ENCODE measurements at places on chromosomes 16 and 17. TPM values are rescaled to one million over a fixed set of nuclear protein-coding genes. Genes with fewer than 3 reads are reported as not detected.

PIK3R5 gene
- total RNA-seq, result 0.07 TPM

CEP112 gene
- 9.6 TPM for total RNA-seq

PHLPP2 gene
- total RNA-seq, result 9.0 TPM

NAT9 gene
- 31.0 TPM for total RNA-seq

TSPOAP1 gene
- total RNA-seq, result not detected

ORC6 gene
- total RNA-seq, result 88.2 TPM

KIF2B gene
- total RNA-seq, result not detected

GRCh38 chr16:47387026-47387734 lies 73.7 kb downstream of the ITFG1 start:
- no peak for DNase-seq

- DNase-seq, result peak; percentile 39
Measured at GRCh38 chr17:44438636-44439035, 49.2 kb upstream of the ITGA2B start.

- DNase-seq, result no peak
Measured at GRCh38 chr16:85844786-85845185, 45.3 kb downstream of the COX4I1 start.

DNA sequence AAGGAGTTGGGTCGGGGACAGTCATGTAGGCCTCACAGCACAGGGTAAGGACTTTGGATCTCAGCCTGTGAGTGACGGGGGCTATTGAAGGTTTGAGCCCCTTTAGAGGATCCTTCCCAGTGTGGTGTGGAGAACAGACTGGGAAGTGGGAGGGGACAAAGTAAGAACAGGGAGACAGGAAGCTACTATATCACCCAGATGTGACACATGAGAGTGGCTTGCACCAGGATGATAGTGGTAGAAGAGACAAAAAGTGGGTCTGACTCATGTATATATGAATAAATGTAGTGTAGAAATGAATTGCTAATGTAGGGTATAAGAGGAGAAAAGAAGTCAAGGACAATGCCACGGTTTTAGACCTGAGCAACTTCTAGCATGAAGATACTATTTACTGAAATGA lies 4.5 kb downstream of the NUP93 start:
- DNase-seq, result no peak

- DNase-seq, result no peak
Measured at GRCh38 chr16:73951481-73951880, 345.1 kb upstream of the PSMD7 start.

- DNase-seq, result no peak
Measured at GRCh38 chr17:77132411-77133086, 8.2 kb upstream of the SEC14L1 start.

GRCh38 chr17:53724726-53725125 lies 98.0 kb upstream of the KIF2B start:
- DNase-seq, result no peak

DNA sequence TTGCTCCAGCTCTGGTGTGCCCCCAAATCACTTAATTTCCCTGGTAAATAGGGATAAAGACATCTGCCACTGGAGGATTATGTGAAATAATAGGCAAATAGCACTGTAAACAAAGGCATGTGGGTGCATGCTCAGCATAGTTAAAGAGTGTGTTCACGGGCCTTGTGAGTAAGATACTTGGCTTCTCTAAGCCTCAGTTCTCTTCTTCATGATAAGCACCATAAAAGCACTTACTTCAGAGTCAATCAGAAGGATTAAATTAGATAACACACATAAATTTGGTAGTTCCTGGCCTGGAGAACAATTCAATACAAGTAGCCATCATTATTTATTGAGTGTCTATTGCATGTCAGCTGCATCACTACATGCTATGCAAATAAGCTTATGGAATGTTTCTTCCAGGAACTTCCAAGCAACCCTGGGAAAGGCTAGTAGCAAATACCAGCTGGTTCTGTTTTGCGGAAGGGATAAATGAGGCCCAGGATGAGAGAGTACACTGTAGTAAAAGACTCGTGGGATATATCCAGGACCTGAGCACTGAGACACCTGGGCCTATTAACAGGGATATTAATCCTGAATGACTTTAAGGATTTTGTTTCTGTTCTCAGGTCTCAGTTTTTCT lies 14.5 kb downstream of the CCL11 start:
- no peak for DNase-seq

DNA sequence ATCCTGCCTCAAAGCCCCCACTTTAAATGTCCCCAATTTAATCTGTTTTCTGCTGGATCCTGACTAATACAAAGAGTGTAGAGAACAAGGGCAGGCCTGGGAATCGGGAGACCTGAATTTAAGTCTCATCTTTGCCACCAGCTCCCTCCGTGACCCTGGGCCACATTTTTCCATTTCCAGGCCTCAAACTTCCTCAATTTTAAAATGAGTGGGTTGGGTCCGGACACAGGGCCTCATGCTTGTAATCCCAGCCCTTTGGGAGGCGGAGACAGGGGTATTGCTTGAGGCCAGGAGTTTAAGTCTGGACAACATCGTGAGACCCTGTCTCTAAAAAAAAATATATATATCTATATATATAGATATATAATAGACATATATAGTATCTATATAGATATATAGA lies 61.4 kb downstream of the SRL start:
- no peak for DNase-seq

DNA sequence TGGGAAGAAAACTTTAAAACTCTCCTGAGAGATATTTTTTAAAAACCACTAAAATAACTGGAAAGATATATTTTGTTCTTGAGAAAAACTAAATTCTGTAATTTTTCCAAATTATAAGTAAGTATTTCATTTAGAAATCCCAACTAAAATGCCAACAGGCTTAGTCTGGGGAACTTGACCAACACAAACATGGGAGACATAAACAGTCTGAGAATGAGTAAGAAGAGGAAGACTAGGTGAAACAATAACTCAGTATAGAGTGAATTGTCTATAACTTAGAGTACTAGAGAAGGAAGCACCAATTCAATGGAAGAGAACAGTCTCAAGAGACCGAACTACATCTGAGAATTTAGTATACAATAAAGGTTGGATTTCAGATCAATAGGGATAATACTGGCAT lies 2.9 kb downstream of the CMTM1 start:
- DNase-seq, result no peak

DNA sequence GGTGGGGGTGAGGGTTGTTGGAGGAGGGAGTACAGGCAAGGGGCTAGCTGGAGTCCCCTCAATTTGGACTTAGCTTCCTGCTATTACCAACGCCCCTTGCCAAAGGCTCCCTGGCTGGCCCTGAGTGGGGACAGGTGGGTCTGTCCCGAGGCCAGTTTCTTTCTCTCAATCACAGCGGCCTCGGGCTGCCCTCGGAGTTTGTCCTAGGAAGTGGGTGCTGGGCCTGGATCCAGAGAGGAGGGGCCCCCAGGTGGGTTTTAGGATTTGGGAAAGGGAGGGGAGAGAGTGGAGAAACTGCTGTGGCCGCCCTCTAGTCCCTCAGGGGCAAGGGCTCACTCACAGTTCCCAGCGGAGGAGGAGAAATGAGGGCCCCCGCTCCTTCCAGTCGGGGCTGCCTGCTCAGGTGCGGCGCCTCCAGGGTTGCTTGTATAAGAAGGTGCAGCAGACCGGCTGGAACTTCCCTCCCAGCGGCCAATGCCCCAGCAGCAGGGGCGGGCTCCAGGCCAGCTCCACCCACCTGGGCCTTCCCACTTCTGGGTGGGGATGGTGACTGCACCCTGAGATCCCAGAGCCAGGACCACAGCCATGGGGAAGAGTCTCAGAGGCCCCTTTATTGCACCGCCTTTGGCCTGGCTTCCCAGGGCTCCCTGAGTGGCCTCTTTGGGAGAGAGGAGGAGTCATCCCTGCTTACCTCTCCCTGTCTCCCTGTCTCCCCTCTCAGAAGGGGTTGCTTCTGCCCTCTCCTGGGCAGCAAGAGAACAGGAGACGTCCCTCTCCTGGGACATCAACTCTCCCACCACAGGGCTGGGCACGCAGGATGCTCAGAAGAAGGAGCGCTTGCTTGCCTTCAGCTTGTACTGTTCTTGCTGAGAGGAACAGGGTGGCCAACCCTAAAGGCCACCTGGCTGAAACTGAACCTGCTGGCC lies 112.0 kb upstream of the SMURF2 start:
- peak; percentile 60 for DNase-seq

GRCh38 chr16:51134876-51135275 lies 16.2 kb downstream of the SALL1 start:
- no peak for DNase-seq

- DNase-seq, result no peak
Measured at GRCh38 chr17:20968913-20969616, 73.7 kb downstream of the USP22 start.

DNA sequence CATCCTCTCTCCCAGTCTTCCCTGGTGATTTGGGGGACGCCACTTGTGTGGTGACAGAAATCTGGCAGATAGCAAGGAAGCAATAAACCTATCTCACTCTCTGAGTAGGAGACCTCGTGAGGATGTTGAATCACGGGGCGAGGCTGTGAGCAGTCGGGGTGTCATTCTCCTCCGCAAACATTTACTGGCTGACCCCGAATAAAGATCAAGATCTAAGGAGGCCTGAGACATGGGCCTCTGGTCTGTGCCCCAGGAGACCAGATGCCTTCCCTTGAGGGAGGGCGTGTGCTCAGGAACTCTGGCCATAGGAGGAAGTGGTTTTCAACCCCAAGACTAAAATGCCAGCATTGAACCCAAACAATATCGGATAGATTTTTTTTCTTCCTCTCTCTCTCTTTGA lies 53.1 kb downstream of the FOXL1 start:
- DNase-seq, result no peak

GRCh38 chr16:64948056-64948455 lies 173.8 kb downstream of the CDH11 start:
- no peak for DNase-seq

GRCh38 chr17:1455291-1455796 lies 688 bp downstream of the CRK start:
- DNase-seq, result peak; percentile 50

- no peak for DNase-seq
Measured at GRCh38 chr17:1752425-1753262, 9.2 kb upstream of the SERPINF1 start.

GRCh38 chr16:59213952-59214351 lies 479.8 kb upstream of the GOT2 start:
- no peak for DNase-seq

DNA sequence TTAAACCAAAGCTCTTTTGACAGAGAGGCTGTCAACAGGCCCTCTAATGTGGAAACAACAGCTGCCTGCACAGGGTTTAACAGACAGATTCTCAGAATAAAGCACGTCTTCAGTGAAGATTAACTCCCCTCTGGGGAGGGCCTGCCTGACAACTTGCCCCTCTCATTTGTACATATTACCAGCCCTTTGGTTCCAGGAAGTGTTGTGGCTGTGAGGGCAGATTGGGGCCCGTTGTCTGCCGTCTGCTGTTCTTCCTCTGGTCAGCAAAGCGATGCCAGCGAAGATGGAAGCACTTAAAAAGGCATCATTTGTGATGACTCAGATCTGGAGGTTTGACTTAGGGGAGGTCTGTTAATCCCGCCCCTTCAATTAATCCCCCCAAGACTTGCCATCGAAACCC lies 177.0 kb upstream of the IRX6 start:
- DNase-seq, result no peak

DNA sequence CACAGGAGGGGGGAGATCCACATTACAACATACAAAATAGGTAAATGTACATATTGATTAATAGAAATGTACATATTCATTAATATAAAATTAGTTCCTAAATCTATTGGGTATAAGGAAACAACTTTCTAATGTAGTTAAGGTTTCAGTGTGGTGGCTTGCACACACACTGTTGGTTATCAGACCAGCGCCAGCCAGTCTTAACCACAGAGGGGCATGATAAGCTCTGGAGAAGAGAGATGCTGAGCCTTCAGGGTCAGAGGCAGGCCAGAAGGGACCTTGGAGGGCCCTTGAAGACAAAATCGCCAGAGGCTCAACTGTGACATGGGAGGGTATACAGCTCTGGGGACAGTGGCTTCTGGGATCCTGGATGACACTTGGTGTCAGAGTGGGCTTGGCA lies 10.9 kb upstream of the ZFP90 start:
- no peak for DNase-seq

DNA sequence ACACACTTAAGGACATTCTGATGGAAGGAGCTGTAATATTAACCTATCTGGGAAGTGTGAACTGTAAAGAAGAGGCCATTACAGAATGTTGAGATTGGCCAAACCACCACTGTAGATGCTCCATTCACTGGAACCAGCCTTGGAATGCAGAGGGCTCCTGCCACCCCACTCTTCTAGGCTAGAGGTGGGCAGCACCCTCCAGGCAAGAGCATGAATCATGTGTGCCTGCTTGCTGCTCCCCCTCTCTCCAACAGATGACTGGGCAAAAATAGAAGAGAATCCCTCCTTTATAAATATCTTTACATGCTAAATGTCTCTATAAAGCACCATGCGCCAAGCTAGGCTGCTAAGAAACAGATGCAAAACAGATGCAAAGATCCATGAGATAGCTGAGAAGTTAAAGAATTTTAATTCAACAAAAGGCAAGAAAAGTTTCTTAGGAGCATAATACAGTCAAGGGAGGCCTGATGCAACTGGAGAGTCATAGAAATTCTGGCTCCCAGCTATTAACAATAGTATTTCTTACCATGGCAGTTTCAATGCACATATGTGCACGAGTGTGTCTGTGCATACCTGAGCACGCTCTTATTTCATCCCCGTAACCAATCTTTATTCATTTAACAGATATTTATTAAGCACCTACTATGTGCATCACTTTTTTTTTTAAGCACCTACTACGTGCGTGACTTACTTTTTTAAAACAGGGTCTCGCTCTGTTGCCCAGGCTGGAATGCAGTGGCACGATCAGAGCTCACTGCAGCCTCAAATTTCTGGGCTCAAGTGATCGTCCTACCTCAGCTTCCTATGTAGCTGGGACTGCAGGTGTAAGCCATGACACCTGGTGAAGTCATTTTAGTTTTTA lies 53.6 kb downstream of the GRIN2A start:
- no peak for DNase-seq

GRCh38 chr17:43437756-43438155 lies 39.0 kb downstream of the ARL4D start:
- no peak for DNase-seq

DNA sequence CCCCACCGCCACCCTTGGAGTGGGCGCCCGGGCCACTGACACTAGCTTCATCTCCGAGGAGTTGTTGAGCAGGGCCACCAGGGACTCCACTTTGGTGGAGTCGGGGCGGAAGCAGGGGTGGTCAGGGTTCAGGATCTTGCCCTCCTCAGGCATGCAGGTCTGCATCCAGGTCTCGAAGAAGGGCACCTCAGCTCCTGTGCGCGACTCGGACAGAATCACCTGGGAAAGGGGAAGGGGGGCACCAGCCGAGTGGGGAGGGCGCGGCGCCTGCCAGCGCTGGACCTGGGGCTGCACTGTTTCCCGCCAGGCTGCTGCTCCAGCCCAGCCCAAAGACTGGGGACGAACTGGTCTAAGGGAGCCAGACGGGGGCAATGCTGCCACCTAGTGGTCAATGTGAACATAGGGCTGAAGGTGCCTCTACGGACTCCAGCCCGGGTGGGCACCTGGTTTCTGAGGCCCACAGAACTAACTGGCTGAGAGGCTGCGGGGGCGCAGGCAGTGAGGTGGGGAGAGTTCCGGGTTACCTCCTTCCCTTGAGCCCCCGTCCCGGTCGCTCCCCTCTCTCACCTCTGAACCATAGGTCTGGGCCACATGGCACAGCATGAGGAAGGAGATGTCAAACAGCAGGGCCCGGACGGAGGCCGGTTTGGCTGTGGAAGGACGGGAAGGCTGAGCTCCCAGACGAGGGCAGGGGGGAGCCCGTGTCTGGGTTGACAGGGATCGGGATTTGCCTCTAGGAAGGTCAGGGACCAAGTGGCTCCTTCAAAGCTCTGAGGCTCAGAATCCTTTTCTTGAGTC lies 11.8 kb downstream of the CSF3 start:
- peak; percentile 92 for DNase-seq

GRCh38 chr17:76658242-76658662 lies 14.7 kb upstream of the ST6GALNAC1 start:
- DNase-seq, result no peak
